ENCODE measurements at places on chromosomes 12 and 14.

- DNase-seq: no peak
Measured at GRCh38 chr12:108449478-108449877, 65.6 kb upstream of the FICD start.

- no peak for DNase-seq
Measured at GRCh38 chr12:79674629-79675028, 16.1 kb downstream of the PAWR start.

DNA sequence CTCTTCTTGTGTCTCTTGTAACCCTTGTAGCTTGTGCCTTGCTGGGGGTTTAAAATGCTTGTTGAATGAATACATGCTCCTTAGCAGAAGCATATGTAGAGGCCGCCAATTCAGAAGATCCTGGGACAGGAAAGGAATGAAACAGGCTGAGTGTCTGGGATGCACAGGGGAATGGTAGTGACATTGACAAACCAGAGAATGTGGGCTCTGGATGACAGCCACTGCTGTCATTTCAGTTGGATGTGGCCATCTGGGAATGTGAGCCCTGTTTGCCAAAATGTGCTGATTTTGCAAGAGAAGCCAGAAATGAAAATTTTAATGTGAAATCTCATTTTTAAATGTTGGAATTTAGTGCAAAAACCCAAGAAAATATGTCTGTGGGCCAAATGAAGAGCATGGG, 136.8 kb downstream of the DACT1 start:
- DNase-seq: no peak

- DNase-seq: no peak
Measured at GRCh38 chr12:52442600-52443061, 8.5 kb upstream of the KRT75 start.

- DNase-seq: no peak
Measured at GRCh38 chr14:92861856-92862745, 60.8 kb upstream of the CHGA start.

DNA sequence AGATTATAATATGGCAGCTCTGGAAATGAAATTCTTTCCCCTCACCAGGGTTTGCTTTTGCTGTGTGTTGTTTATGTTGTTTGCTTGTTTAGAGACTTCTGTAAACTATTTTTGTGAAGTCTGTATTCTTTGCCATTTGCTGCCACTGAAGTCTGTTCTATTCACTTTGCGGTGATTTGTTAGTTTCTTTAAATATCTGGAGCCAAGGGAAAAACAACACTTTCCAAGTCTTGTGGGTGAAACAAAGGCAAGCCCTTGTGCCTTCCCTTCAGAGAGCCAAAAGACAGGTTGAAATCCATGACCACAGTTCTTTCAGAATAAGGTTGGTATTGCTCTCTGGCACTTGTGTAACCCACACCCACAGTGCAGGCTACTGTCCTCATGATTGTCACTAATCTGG, 59.5 kb upstream of the RNU6-7 start:
- DNase-seq: no peak

DNA sequence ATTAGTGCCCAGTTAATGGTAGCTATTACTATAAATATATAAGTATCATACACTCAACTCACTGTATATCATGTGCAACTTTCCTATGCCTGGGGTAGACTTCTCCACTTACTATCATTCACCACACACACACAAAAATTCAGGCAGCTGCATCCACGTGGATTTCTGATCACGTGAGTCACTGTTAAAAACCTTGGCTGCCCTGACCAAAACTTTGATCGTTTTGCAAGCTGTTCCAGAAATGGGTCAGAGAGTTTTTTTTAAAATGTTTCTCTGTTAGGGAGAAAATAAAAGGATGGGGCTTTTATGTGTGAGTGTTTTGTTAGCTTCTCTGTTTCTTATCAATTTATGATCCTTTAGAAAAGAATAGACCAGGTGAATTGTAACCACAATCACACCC, 198.2 kb upstream of the CNOT2 start:
- no peak for DNase-seq

- DNase-seq: no peak
Measured at GRCh38 chr12:68349921-68350606, 17.9 kb upstream of the MDM1 start.

- peak; percentile 22 for DNase-seq
Measured at GRCh38 chr12:57488402-57489156, 711 bp downstream of the MARS1 start.

DNA sequence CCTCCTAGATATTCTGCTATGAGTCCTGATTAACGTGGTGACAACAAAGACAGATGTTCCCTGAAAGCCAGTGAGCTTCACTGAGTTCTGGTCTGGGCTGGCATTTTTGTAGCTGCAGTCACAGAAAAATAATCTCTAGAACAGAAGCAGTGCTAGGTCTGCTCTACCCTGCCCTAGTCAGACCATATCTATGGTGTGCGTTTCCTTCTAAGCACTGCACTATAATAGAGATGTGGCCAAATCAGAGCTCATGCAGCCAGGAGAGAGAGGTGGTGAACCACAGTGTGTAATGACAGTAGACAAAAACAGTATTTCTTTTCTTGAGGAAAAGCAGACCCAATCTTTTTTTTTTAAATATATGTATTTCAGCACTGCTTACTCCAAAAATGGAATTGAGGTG, 76.3 kb downstream of the CMAS start:
- DNase-seq: no peak

- DNase-seq: no peak
Measured at GRCh38 chr12:39296496-39296895, 146.4 kb downstream of the KIF21A start.

DNA sequence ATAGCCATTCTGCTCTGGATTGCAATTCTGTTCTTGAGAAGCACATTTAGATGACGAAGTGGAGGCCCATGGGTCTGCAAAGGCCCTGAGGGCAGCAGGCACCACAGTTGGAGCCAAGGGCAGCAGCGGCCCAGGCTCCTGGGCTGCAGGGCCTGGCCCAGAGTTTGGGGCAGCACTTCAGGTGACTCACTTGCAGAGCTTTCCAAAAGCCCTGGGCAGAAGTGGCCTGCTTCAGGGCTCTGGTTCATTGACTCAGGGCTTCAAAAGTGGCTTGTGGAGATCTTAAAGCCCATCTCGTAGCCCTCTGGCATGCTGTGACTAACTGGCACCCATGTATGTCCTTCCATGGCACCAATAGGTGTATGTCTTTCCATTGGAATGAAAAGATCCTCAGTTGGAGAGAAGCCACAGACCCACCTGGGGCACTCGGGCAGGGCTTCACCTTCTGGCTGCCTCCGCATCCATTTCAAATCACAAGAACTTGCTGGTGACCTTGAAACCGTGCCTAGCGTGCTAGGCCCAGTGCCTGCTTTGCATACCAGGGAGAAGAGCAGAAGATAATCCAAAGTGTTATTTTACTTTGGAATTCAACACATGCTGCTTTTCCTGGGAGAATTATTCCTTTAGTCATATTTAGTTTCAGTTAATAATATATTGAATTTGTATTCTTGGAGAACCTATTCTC, 106.7 kb downstream of the PRMT8 start:
- no peak for DNase-seq

DNA sequence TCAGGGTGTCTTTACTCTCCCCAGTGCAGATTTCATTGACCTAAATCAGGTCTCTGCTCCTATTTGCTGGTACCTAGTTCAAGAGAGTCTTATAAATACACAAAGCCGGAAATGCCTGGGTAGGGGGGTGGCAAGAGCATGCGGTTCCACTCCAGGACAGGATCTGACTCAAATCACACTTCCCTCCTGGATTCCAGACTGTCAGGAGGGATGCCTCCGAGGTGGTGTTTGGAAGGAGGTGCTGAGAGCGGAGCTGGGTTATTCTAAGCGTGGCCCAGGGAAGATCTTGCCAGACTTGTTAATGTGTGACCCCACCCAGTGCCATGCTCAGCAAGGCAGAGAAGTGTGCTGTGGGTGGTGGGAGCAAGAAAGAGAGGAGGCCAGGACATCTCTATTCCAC, 49.8 kb downstream of the B4GALNT3 start:
- no peak for DNase-seq

- peak; percentile 3 for DNase-seq
Measured at GRCh38 chr14:51650716-51651387, 858 bp upstream of the FRMD6 start.

DNA sequence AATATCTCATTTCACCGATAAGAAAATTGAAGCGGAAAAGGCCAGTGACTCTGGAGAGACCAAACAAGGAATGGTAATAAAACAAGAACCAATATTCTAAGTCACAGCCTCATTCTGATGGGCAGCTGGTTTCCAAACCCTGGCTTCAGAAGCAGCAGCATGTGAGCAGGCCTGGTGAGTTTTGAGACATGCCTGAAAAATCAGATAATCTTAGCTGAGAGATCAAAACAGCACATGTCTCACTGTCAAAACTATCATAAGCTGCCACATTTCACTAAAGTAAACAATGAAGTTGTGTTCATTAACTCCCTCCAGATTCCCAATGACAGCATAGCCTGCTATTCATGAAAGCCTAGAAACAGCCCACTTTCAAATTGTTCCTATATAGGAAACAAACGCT, 36.5 kb downstream of the CIT start:
- no peak for DNase-seq

DNA sequence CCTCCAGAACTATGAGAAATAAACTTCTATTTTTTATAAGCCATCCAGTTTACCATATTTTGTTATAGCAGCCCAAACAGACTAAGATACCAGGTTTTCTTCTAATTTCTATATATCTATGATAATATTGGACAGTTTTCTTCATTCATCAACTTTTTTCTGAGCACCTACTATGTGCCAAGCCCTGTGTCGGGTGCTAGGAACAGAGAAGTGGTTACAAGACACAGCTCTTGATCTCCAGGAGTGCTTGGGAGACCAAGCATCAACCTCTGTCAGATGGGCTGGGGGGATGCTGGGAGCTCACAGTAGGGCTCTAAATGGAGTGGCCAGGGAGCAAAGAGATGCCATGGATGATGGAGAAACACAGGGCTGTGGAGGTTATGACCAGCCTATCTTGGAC, 2.9 kb upstream of the WSCD2 start:
- DNase-seq: no peak

DNA sequence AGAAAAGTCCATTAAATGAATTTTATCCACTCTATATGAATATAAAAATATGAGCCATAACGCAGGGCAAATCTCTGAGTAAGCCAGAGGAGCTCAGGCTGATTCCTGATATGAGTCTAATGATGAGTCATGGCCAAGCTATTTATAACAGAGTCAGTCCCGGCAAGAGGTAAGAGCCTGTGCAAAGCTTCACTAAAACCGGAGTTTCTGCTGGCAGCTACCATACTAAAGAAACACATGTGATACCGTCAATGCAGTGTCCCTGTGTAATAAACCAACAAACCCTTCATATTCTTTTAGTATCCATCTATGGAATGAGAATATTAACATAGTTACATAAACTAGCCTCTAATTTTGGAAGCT, 319.4 kb downstream of the KCNC2 start:
- no peak for DNase-seq

DNA sequence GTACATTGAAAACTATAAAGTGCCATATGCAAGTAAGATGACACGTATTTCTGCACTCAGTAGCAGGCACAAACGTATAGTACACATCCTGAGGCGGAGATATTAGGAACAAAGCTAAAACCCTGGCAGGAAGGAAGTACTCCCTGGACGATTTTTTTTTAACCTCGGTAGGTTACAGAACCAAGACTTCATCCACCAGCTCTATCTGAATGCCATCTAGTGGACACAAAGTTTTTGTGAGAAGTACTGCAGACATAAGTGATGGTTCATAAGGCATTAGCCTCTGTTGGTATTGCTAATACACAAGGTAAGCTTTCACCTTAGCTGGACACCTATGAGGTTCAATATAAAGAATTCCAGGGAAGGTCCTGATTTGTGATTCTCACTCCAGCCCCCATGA, 83.0 kb upstream of the CCDC196 start:
- DNase-seq: peak; percentile 35

DNA sequence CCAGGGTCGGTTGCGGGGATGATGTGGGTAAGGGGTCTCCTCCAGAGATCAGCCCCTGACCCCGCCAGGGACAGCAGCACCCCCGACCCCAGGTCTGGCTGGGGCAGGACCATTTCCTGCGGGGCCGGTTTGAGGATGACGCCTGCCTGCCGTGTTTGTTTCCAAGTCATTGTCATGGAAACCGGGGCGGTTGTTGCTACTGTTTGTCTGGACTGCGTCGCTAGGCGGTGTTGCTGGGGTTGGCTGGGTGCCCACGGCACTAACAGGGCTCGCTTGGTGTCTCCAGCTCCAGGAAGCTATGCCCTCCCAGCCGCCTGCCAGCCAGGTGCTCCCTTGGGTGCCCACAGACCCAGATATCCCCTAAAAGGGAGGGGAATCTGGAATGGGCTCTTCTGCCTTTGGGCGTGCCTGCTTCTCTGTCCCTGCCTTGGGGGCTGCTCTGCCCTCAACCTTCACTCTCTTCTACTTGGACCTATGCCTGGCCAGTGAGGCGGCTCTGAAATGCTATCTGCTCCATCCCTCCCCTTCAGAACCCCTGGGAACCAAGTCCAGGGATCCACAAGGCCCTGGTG, 4.7 kb upstream of the CRIP1 start:
- peak; percentile 97 for DNase-seq

GRCh38 chr12:12398026-12398859, 41.4 kb downstream of the BORCS5 start:
- DNase-seq: no peak

- no peak for DNase-seq
Measured at GRCh38 chr12:6084261-6084968, 40.1 kb downstream of the VWF start.

GRCh38 chr12:45419317-45419814, 203.5 kb downstream of the ANO6 start:
- DNase-seq: no peak

DNA sequence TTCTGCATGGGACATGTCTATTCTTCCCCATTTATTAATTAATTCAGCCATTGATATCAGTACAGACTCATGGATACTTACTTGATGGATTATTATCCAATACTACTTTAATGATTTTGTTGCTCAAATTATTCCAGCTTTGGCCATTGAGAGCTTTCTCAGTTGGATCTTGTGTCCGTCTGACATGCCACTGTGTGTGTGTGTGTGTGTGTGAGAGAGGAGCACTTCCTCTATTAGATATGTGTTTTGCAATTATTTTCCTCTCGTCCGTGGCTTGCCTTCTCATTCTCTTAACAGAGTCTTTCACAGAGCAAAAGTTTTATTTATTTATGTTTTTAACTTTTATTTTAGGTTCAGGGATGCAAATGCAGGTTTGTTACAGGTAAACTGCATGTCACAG, 194.2 kb downstream of the ADGRD1 start:
- no peak for DNase-seq

DNA sequence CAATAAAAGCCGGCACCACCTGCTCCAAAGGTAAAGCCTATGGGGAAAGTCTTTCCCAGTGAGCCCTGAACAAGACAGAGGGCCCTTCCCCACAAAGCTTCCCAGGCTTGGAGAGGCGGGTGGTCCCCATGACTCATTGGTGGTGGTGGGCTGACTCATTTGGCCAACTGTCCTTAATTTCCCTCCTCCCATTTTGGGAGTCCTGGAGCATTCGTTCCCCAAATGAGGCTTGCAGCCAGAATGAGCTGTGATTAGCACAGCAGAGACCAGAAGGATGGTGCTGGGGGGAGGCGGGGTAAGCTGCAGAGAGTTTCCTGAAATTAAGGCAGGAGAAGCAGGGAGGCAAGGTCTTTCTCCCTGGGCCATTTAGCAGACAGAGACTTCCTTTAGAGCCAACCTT, 241.7 kb downstream of the DPF3 start:
- no peak for DNase-seq
